Hematopoietic multipotent progenitor cell treated with erythropoietin and hydrocortisone succinate and interleukin-3 and kit ligand, for 15 days (in vitro differentiated cells): ENCODE measurements at places on chromosomes 11 and 22.
A peak's percentile ranks its signal among the peaks of the same experiment; 100 is the strongest.

GRCh38 chr11:26846227-26846626 lies 124.4 kb upstream of the SLC5A12 start:
- DNase-seq, result no peak

- no peak for DNase-seq
These were observed 36.0 kb downstream of the CAPN1 start for GRCh38 chr11:65217441-65218423.

GRCh38 chr11:100955318-100955717 lies 174.3 kb downstream of the PGR start:
- no peak for DNase-seq

- no peak for DNase-seq
These were observed 52.7 kb upstream of the CHRM4 start for GRCh38 chr11:46444305-46444704.

DNA sequence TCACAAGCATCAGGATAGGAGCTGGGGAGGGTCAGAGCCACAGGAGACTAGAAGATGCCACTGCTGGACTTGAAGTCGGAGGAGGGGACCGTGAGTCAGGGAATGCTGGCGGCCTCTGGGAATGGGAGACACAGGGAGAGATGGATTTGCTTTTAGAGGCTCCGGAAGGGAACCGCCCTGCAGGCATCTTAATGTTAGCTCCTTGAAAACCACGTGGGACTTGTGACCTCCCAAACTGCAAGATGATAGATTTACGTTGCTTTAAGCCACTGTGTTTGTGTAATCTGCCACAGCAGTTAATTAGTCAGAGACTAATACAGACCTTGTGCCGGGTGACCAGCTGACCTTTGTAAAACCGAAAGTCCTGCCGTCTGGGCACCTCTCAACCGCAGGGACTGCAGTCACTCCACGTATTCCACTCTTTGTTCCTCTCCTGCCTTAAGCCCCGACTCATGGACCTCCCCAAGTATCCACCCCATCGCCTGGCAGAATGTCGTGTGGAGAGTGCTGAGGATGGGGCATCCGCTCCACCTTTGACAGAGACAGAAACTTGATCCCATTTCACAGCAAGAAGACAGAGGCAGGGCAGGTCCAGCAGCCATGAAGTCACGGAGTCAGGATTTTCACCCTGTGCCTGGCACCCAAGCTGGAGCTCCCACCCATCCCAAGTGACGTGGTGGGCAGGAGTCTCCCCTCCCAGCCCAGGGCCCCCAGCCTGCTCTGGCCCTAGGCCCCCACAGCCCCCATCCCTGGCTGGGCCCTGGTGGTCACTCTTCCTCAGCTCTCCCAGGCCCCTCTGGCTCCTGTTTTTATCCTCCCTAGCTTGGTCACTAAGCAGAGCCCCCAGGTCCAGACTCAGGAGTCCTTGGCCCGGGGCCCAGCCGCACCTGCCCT lies 19.4 kb upstream of the CTSD start:
- DNase-seq, result no peak

- DNase-seq, result peak; percentile 59
These were observed 33.2 kb upstream of the CAVIN3 start for GRCh38 chr11:6353367-6353987.

- no peak for DNase-seq
These were observed 5.8 kb downstream of the TRIM29 start for GRCh38 chr11:120131941-120132644.

DNA sequence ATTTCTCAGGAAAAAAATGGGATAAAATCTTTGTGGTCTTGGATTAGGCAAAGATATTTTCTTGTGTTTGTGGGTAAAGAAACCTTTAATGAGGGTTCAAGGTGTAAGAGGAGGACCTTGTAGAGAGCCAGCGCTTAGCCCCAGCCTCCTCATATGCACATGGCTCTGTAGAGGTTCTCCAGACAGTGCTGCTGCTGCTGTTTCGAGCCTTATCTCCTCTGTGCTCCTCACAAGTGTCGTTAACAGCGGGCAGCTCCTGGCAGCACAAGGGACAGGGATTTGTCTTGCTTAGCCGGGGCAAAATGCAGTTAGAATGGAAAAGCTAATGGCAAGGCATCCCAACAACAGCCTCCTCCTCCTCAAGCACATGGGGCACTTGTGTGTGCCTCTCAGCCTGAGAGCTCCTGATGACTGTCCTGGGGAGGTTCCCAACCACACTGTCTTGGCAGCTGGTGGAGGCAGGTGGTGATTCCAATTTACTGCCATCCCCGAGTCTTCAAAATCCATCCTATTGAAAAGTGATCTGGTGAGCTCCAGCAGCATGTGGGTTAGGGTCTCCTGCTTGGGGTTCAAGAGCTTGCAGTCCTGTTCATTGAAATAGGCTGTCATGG lies 7.6 kb upstream of the MSANTD2 start:
- DNase-seq, result no peak

- DNase-seq, result no peak
These were observed 9.7 kb upstream of the PIK3IP1 start for GRCh38 chr22:31302006-31302405.

GRCh38 chr11:91851908-91852307 lies 372.7 kb upstream of the FAT3 start:
- DNase-seq, result no peak

DNA sequence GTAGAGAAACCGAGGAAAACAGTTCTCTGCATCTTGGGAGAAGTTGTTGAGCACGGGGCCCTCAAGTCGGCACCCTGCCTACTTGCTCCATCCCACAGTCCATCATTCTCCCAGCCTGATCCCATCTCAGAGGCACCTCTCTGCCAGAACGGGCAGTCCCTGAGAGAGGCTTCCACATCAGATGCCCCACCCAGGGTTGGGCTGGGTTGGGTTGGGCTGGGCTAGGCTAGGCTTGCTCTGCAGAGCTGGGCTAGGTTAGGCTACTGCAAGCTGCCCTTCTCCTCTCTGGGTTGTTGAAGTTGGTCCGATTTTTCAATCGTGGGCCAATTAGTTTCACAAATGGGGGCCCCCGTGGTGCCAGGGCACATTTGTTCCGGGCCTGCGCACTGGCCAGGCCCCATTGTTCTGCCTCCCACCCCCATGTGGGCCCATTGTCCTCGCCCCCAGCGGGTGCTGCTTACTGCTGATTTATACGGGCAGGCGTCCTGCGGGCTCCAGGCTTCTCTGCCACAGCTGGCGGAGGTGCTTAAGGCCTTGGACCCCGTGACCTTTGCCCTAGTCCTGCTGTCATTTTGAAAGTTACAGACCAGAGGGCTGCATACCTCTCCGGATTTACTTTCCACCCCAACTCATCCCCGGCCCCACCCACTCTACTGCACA lies 63.7 kb upstream of the NNMT start:
- no peak for DNase-seq

DNA sequence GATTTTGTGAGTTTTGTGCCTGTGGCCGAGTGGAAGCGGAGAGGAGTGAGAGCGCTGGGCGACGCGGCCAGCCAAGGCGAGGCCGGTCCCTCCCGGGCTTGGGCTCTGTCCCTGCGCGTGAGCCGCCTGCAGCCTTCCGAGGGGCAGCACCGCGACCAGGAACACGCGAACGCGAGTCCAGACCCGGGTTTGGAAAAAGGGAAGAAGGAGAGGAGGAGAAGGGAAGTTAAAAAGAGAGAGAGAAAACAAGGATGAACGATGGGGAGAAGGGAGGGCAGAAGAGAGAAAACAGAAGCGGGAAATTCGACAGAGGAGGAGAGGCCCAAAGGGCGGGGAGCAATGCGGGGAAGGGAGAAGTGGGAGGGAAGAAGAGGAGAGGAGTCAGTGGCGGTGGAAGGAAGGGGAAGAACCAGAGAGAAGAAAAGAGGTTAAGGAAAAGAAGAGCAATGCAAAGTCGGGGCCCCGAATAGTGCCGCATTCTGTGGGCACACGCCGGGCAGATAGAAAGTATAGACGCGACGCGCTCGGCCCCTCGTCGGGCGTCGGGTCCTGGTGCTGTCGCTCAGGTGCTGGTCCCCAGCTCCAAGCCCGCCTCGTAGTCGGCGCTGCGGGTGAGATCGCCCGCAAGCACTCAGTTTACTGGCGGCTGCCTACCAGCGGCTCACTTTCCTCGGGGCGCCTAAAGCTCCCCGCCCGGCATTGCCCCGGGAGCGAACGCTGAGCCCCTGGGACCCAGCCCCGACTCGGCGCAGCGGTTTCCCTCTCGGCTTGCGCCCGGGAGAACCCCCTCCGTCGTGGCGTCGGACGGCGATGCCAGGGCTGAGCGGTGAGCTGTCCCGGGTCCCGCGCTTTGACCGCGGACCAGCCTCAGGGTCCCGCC lies 2.8 kb upstream of the BARX2 start:
- no peak for DNase-seq

- no peak for DNase-seq
These were observed 3.7 kb downstream of the MIAT start for GRCh38 chr22:26660961-26661578.

DNA sequence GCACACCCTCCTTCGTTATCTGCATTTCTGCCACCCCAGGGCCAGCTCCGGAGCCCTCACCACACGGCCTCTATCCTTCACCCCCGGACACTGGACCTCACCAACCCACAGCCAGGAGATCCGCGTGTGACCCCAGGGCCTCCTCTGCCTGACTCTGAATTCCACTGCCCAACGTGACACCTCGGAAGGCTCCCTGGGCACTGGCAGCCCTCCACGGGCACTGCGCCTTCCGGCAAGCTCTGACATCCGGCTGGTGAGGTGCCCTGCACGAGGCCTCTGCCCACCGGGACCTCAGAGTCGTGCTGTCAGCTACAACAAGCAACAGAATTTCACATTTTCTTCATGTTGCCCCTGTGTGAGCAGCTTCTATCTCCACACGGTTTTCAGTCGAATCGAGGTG lies 148.3 kb downstream of the CRYBB2 start:
- no peak for DNase-seq

DNA sequence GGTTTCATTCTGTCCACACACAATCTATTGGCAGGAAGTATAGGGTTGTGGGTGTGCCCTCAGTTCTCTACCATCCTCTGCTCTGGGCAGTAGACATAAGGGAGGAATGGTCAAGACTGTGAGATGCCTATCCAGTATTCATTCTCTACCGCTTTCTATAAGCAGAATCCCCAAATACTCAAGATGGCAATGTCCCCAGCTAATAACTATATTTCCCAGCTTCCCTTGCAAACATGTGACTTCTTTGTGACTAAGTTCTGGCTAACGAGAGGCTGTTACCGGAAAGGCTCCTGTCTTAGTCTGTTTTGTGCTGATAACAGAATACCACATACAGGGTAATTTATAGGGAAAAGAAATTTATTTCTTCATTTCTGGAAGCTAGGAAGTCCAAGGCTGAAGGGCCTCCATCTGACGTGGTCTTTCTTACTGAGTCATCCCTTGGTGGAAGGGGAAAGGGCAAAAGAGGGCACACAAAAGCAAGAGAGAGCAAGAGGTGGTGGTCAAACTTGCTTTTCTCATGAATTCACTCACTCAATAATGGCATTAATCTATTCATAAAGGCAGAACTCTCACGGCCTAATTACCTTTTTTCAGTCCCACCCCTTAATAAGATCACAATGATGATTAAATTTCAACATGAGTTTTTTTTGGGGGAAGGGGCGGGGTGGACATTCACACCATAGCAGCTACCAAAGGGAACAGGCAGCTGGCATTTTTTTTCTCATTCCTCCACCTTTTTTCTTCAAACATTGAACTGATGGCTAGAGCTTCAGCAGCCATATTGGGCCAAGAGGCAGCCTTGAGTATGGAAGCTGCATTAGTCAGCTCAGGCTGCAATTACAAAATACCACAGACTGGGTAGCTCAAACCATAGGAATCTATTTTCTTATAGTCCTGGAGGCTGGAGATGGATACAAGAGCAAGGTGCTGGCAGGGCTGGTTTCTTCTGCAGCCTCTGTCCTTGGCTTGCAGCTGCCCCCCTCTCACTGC lies 109.7 kb upstream of the OR9Q1 start:
- no peak for DNase-seq

- no peak for DNase-seq
These were observed 1005.8 kb upstream of the CCDC90B start for GRCh38 chr11:84292006-84292405.

DNA sequence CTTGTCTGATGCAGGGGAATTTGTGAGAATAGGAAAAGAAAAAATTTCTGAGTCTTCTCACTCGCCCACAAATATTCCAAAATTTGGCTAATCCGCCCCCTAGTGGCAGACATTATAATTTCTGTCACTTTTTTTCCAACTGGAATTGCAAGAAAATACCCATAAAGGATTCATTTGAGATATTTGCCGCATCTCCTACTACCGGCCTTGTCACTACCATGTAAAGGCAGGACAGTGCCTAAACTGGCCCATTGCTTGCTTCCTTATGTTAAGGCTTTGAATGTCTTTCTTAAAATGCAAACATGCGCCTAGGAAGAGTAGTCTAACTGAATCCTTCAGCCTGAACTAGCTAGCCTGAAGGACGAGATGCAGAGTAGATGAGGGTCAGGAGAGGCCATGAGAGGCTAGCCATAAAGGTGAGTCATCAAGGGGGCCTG lies 9.3 kb upstream of the CEP295 start:
- DNase-seq, result peak; percentile 49

DNA sequence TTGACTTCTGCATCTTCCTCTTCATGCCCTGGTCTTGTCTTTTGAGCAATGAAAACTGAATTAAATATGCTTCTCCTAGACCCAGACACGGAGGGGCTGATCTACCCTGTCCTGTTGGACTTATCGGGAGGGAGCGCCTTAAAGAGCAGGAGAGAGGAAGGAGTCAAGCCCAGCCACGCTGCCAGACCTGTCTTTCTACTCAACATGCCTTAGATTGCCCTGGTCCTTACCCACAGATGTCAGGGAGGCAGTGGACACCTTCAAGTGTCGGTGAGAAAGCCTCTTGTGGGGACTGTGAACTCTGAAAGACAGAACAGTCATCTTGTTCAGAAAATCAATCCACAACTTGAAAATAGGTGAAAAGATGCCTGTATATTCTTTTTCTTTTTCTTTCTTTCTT lies 61.8 kb downstream of the IRAG1 start:
- no peak for DNase-seq

DNA sequence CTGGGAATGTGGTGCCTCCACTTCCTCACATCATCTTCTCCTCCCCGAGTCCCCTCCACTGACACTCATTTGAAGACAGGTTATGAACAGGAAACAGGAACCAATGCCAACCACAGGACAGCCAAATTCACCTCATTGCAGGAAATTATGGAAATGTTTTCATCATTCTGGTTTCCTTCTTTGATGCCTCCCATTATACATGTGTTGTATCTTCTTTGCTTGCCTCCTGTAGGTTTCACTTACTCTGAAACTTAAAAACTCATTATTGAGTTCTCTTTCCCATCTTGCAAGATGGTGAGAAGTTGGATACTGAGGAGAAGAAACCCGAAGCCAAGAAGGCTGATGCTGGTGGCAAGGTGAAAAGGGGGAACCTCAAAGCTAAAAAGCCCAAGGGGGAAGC lies 108.5 kb downstream of the PHF21B start:
- DNase-seq, result no peak

- no peak for DNase-seq
These were observed 1.3 kb upstream of the B4GALNT4 start for GRCh38 chr11:367956-368413.
